Stimulated activated CD4-positive, alpha-beta T cell treated with anti-CD3 and anti-CD28 coated beads, Interleukin-1b, Interleukin-23, amount 100 ng/mL, for 1 hour (primary cell): ENCODE measurements at places on chromosomes 5 and 9.

DNA sequence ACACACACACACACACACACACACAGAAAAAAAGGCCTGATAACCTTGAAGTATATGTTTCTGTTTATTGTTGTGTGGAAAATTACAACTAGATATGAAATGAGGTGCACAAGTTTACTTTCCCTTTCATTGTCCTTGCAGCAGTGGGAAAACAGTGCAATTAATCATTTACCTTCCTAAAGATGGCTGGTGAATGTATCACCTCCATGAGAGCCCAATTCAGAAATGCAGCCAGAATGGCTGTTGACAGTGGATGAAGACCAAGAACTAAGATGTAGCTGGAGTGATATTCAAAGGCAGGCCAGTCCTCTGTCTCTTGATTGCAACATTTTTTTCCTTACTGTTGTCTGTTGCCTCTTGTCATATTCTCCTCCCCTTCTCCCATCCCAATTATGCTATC lies 49.6 kb upstream of the EIF4EBP3 start:
- DNase-seq, result no peak

- no peak for DNase-seq
These were observed 111.8 kb downstream of the MARCHF3 start for GRCh38 chr5:126918615-126918957.

DNA sequence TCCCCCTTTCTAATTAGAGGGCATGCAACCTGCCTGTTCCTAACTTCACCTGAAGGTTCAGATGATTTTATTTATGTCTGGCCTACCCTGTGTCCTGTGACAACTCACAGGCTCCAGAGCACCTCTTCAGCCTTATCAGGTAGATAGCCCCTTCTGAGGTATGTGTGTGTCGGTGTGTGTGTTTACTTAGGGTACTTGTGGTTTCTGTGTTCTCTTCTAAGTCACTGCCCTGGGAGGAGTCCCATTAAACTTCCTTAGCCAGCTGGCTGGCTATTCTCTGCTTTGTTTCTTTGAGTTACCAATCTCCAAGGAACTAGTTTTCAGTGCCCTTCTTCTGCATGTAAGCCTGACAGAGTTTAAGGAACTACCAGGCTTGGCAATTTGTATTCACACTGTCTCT lies 74.9 kb downstream of the UNC13B start:
- DNase-seq, result no peak

GRCh38 chr9:79741381-79741780 lies 169.6 kb downstream of the TLE4 start:
- no peak for DNase-seq

DNA sequence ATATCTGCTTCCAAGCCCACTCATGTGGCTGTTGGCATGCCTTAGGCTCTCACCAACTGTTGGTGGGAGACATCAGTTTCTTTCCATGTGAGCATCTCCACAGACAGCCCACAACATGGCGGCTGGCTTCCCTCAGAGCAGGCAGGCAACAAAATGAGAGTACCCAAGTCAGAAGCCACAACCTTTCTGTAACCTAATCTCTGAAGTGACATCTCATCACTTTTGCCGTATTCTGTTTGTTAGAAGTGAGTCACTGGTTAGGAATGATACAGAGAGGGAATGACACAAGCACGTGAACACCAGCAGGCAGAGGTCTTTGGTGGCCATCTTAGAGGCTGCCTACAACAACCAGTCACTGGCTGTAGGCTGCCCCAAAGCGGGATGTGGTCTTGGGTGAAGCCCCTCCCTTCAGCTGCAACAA lies 88.6 kb upstream of the RASGRF2 start:
- DNase-seq, result no peak
